Stimulated activated naive B cell treated with anti-CD40 and anti-IgM and Interleukin-4, amounts not matched to agents 10 μg/mL and 1 μg/mL and 100 μg/mL, for 72 hours (primary cell): ENCODE measurements at places on chromosomes 16 and 17.

- no peak for DNase-seq
These were observed 47.0 kb downstream of the MYO18A start for GRCh38 chr17:29133121-29133713.

DNA sequence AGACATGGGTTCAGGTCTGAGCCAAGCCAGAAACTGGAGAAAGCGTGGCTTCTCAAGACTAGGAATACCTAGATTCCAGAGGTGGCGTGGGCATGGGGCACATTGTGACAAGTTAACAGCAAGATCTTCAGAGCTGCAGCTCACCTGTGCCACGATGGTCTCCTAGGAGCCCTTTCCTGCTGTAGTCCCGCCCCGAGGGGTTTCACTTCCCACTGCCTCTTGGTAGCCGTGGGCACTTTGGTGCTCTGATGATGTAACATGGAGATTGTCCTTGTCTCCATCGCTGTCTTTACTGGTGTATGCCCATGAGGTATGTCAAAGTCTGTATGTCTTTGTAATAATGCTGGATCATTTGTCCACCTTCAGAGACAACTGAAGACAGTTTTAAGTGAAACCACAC, 89.7 kb downstream of the WWOX start:
- DNase-seq: no peak

DNA sequence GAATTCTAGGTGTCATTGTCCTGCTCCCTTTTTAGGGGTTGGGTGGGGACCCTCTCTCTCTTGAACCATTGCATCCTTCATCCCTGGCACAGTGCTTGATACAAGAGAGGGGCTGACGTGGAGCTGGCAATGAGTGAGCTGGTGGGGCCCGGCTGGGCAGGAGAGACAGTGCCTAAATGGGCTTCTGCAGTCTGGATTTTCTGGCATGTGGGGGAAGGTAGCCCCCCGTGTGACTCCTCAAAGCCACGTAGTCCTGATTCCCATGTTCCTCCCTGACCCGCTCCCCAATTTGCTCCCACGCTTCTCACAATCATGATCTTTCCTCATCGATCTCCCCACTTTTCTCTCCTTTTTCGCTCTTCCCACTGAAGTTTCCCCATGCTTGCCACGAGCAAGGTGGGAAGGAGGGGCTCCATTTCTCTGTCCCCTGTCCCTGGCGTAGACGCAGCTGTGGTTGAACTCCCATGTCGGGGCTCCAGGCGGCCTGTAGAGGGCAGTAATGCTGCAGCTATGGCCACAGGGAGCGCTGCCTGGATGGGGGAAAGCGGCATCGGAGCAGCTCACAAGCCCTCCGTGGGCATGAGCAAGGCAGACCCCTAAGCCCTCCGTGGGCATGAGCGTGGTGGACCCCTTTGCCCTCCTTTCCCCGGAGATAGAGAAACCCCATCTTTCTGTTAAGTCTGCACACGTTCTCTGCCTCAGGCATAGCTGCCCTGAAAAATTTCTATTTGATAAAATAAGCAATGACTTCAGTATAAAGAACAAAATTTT, 47.5 kb downstream of the HAPSTR1 start:
- peak; percentile 52 for DNase-seq

DNA sequence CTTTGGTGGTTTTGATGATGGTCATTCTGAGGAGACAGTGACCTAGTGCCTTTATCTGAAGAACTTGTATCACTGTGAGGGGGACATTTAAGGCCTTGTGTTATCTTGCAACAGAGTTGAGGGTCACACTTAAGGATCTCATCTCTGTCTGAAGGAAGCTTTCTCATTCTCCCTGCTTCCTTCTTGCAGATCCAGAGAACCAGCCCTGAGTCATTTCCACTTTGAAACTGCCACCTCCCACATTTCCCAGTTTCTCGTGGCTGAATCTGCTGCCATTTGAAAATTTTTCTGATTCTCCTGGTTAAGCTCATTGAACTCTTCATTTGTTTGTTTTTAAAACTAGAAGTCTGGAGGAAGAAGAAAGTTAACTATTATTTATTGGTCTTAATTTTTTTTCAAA, 190.2 kb upstream of the CDH11 start:
- no peak for DNase-seq

DNA sequence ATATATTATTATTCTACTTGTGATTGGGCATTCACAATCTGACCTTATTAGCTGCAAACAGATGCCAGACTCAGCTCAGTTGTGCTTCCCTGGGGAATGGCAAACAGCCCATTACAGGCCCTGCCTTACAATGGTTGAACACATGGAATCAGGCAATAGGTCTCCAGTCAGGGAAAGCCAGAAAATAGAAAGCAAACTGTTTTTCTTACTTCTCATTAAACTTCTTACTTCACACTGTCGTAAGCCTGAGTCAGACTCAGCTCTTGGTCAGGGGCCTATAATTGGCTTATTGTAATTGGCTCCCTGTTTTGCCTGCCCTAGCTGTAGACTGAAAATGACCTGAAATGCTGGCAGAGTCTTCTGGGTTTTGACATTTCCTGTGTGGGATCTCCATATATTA, 77.0 kb upstream of the CA10 start:
- no peak for DNase-seq

GRCh38 chr17:18961634-18962493, 9.9 kb downstream of the SLC5A10 start:
- no peak for DNase-seq

GRCh38 chr16:12543700-12544476, 259.8 kb downstream of the CPPED1 start:
- no peak for DNase-seq

- DNase-seq: no peak
These were observed 215.1 kb upstream of the GSE1 start for GRCh38 chr16:85398050-85398451.

DNA sequence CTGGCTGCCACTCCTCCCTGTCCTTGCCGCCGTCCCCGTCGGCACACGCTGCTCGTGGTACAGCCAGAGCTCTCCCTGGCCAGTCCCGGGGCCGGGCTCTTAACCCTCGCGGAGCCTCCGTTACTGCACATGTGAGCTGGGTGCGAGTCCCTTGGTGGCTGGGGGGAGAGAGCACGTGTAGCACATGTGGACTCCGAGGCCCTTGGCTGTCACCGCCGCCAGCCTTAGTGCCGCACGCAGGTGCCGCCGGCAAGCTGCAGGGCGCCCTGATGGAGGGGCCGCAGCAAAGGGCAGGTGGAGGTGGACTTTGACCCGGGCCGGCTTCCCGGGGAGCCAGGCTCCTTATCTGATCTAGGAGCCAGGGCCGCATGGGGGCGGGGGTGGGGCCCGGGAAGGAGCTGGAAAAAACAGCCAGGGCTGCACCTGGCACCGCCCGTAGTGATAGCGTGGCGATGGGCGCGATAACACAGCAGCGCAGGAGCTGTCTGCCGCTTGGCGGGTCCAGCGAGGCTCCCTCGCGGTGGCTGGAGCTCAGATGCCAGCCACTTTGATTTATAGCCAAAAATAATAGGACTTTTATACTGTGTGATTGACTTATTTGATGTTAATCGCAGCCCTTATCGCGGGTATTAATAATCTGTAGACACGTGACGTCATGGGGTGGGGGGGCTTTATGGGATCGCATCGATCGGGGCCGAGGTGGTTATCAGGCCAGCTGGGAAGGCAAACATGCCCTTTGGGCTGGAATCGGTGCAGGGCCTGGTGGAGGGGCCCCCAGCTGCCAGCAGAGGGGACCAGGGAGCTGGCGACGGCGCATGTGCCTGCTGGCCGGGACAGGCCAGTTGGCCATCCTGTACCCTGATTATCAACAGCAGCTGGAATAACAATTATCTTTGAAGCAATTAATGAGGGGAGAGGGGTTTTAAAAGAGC, 35.1 kb downstream of the ZFPM1 start:
- DNase-seq: no peak

GRCh38 chr16:22278441-22279230, 18.6 kb upstream of the POLR3E start:
- no peak for DNase-seq

- no peak for DNase-seq
These were observed 23.1 kb downstream of the PDIA2 start for GRCh38 chr16:305916-306626.

DNA sequence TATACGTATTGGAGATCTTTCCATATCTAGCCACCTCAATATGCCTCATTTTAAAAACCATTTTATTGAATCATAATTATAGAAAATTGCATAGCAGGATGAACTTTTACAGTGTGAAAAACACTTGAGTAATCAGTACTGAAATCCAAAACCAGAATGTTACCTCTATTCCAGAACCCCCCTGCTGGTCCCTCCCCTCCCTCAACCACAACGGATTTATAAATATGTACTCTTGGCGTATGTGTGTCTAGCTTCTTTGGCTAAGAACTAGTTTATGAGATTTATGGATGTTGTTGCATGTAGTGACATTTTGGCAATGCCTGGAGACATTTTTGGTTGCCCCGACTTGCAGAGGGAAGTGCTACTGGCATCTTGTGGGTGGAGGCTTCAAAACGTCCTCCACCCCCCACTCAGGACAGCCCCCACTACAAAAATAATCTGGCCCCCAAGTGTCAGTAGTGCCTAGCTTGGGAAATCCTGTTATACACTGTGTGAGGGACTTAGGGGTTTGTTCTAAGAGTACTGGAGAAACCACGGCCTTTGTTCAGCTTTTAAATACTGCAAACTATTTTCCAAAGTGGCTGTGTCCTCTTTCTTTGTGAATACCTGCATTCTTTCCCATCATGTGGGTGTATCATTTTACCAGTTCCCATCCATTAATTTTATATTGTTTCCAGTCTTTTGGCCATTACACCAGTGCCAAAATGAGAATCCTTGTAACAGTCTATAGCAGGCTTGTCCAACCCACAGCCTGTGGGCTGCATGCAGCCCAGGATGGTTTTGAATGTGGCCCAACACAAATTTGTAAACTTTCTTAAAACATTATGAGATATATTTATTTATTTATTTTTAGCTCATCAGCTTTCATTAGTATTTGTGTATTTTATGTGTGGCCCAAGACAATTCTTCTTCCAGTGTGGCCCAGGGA, 23.7 kb downstream of the ITPRIPL2 start:
- no peak for DNase-seq

DNA sequence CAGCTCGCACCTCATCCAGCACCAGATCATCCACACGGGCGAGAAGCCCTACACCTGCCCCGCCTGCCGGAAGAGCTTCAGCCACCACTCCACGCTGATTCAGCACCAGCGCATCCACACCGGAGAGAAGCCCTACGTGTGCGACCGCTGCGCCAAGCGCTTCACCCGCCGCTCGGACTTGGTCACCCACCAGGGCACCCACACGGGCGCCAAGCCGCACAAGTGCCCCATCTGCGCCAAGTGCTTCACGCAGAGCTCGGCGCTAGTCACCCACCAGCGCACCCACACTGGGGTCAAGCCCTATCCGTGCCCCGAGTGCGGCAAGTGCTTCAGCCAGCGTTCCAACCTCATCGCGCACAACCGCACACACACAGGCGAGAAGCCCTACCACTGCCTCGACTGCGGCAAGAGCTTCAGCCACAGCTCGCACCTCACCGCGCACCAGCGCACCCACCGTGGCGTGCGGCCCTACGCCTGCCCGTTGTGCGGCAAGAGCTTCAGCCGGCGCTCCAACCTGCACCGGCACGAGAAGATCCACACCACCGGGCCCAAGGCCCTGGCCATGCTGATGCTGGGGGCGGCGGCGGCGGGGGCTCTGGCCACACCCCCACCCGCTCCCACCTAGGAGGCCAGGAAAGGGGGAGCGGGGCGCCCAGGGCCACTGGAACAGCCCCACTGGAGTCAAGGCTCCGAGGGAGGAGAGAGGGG, 7.5 kb downstream of the ZNF205 start:
- DNase-seq: no peak

DNA sequence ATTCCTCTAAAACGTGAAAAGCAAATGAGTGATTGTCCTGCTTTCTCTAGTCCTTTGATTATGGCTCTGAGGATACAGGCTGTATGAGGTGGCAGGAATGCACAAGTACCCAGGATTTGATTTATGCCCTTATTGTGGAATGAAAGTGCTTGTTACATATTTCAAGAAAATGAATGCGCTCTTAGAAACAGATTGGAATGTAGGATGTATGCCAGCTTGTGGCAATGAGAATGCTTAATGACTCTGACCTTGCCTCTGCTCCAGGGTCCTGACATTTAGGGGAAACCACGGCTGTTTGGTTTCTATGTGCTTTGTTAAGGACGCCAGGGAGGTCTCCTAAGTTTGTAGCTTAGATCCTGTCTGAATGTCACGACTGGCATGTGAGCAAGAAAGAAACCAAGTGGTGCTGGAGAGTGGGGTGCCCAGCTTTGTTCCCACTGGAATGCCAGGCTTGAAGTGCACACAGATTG, 22.0 kb downstream of the PRCD start:
- DNase-seq: no peak

DNA sequence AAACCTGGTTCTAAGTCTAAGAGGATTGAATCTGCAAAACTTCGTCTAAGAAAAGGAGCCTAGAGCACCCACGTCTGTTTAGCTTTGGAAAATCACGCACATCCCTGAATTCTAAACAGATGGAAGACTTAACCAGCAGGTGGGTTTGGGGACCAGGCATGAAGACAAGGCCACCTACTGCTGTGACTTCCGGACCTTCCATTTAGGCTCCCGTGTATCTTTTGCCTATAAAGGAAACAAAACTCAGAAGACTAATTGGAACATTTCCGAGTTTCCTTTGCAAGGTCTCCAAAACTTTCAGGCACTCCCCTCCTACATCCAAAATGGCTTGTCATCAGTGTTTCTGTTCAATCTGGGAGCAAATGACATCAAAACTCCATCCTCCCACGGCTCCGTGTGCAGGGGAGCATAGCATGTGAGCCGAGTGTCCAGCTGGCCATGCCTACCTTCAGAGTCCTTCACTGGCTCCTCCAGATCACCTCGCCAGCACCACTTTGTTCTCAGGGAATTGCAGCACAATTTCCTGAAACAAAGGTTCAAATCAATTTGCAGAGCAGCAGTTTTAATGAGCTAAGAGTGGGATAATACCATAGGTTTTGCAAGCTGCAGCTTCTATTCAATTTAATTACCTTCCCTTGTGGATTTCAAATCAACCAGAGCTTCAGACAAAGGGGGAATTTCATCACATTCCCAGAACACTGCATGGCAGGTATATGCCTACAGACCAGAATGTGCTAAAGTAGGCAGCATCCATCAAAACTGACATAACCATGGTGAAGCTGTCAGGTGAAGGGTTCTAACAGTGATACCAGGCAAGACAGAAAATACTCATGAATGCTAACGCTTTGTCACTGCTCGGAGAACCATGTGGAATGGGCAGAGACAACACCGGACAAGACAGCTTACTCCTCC, 23.5 kb downstream of the CACNG1 start:
- no peak for DNase-seq

DNA sequence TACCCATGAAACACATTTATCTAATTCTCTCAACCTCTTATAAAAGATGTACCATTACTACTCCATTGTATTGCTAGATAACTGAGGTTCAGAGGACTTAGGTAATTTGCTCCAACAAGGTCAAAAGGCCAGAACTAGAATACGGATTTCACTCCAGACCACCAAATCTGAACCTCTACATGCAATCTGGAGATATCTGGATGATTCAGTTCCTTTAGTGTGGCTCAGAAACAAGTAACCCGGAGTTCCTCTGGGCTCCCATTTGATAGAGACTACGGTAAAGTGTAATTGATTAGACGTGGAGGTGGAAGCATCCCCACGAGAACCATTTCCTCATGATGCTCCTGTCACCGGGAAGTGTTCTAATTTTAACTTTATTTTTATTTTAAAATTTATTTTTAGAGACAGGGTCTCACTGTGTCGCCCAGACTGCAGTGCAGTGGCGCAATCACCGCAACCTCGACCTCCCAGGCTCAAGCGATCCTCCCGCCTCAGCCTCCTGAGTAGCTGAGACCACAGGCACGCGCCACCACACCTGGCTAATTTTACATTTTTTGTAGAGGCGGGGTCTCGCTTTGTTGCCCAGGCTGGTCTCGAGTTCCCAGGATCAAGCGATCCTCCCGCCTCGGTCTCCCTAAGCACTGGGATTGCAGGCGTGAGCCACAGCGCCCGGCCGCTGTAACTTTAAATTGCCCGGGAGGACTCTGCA, 608 bp upstream of the COX10 start:
- no peak for DNase-seq
